ENCODE measurements at places on chromosomes 4 and X. TPM values are rescaled to one million over a fixed set of nuclear protein-coding genes. Genes with fewer than 3 reads are reported as not detected.
A peak's percentile ranks its signal among the peaks of the same experiment; 100 is the strongest.

GRCh38 chr4:54005475-54005874, 58.9 kb downstream of the CHIC2 start:
- DNase-seq = no peak

FGD1 gene
- 3.9 TPM for total RNA-seq

DNA sequence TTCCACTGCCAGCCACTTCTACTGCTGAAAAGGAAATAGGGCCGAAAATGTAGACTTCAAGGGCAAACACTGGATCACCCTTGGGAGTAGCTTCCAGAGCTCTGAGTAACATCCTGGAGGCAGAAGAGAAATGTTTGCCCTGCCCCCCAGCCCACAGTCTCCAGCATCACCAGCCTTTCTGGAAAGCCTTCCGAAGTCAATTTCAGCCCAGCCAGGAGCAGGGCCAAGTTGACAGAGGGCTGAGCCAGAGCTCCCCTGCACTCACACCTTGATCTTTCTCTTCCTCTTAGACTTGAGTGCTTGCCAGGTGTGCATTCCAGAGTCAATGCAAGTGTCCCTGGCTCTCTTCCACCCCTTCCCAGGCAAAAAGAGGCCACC, 35.2 kb downstream of the SLC25A5 start:
- no peak for DNase-seq

- no peak for DNase-seq
Measured at GRCh38 chrX:84123585-84123984, 64.4 kb downstream of the RPS6KA6 start.

DNA sequence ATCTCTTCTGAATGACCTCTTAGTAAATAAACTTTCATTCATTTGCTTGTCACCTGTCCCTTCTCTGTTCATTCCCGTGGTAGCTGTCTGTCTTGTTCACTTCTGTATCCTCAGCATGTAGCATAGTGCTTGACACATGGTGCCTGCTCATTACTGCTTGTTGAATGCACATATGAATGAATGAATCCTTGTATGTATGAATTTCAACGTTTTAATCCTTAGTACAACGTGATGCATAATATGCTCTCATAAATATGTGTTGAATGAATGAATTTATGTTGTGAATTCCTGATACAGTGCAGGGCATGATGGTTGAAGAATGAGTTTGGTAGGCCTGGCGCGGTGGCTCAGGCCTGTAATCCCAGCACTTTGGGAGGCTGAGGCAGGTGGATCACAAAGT, 3.0 kb downstream of the TLR10 start:
- DNase-seq = no peak

GRCh38 chr4:4480685-4481398, 61.0 kb downstream of the STX18 start:
- no peak for DNase-seq

GRCh38 chr4:157057218-157057617, 18.7 kb upstream of the GLRB start:
- DNase-seq = no peak

HTN1 gene
- total RNA-seq = not detected

TMPRSS11A gene
- not detected for total RNA-seq

DNA sequence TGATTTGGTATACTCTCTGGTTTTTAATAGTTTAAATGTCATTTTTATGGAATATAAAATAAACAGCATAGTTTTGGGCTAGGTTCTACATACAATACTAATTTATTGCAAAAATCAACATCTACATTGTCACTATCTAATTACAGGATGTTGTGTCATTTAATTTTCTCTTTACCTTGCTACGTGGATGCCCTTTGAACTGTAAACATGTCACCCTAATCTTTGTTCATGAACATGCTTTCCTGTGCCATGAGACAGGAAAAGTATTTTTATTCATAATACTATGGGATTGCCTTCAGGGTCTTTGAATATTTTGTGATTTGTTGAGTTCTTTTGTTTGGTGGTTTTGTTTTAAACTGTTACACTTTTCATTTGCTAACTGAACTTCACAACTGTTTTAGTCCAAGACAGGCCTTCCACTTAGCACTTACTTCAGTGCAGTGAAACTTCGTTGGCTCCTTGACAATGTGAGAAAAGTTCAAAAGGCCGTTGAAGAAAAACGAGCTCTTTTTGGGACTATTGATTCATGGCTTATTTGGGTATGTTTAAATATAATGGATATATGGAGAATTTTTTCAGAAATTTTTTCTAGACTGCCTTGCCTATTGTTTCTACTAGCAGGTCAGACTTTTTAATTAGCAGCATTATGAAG, 40.9 kb downstream of the GK start:
- no peak for DNase-seq

MAGEA11 gene
- total RNA-seq = not detected

GCNA gene
- 4.4 TPM for total RNA-seq

GRCh38 chr4:42151568-42152506, 618 bp downstream of the BEND4 start:
- DNase-seq = peak; percentile 92

DNA sequence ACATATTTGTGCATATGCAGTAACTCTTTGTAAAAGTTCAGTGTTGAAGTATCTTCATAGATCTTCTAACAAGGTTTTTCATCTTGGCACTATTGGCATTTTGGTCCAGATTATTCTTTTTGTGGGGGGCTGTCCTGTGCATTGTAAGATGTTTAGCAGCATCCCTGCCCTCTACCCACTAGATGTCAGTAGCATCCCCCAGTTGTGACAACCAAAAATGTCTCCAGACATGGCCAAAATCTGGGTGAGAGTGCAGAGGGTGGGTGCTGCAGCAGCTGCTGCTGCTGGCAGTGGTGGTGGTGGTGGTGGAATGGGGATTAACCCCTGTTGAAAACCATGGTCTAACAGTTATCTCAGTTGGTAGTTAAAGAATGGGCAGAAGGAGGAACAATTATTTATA, 370.0 kb downstream of the GPAT3 start:
- DNase-seq = no peak

GRCh38 chrX:5575407-5575806, 653.3 kb downstream of the NLGN4X start:
- no peak for DNase-seq

GRCh38 chr4:95833711-95834194, 6.1 kb upstream of the PDHA2 start:
- no peak for DNase-seq

GC gene
- not detected for total RNA-seq

GRCh38 chrX:10030570-10030969, 63.4 kb downstream of the CLDN34 start:
- DNase-seq = no peak

GRCh38 chrX:41180194-41180908, 95.1 kb downstream of the USP9X start:
- no peak for DNase-seq

GRCh38 chr4:155906554-155907247, 3.2 kb downstream of the TDO2 start:
- no peak for DNase-seq

TREX2 gene
- 1.2 TPM for total RNA-seq

DNA sequence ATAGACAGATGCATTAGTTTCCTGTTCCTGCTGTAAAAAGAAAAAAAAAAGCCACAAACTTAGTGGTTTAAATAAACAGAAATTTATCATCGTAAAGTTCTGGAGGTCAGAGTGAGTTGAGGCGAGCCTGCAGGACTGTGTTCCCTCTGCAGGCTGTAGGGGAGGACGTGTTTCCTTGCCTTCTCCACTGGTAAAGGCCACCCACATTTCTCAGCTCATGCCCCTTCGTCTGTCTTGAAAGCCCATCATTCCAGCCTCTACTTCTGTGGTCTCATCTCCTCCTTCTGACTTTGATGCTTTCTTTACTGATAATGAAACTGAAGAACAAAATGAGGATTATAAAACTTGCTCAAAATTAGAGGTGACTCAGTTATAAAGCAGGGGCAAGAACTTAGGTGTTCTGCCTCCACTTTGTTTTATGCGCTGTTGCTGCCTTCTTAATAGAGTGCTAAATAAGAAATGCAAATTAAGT, 143.0 kb downstream of the STIM2 start:
- no peak for DNase-seq

SMR3B gene
- total RNA-seq = not detected

DNA sequence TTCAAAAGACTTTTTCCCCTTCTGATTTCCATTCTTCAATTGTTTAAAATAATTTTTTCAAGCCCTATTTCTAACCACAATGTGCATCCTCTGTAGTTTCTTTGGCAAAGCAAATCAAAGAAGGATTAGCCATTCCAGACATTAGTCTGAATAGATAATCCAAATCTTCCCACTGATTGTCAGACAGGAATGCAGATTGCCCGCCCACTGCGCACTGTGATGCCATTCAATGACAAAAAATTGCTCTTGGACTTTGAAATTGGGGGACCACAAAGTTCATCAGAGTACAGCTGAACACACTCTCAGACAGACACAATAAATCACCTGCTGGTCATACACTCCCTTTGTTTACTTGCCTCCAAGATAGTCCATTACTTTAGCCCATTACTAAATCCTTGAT, 216.5 kb upstream of the DKK2 start:
- DNase-seq = no peak

KLHL13 gene
- 1.0 TPM for total RNA-seq

- DNase-seq = no peak
Measured at GRCh38 chr4:113209652-113210320, 160.3 kb downstream of the ANK2 start.

- DNase-seq = no peak
Measured at GRCh38 chr4:110245577-110245976, 47.2 kb upstream of the ELOVL6 start.

DNA sequence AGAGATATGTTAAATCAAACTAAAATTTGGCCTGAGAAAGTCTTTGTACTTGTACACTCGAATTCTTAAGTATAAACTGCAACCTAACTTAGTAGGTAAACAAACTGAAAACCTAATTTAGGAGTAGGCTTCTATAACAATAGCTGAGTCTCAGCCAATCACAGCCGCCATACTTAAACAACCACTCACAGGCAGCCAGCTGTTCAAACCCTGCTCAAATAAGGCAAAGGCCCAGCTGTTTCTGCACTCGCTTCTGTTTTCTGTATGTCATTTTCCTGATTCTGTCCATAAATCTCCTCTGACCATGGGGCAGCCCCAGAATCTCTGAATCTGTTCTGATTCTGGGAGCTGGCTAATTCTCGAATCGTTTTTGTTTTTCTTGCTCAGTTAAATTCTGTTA, 7.8 kb upstream of the PLS3 start:
- no peak for DNase-seq

CENPI gene
- 3.2 TPM for total RNA-seq

ABLIM2 gene
- 41.8 TPM for total RNA-seq

TBX22 gene
- total RNA-seq = not detected

SLITRK2 gene
- 3.3 TPM for total RNA-seq

DNA sequence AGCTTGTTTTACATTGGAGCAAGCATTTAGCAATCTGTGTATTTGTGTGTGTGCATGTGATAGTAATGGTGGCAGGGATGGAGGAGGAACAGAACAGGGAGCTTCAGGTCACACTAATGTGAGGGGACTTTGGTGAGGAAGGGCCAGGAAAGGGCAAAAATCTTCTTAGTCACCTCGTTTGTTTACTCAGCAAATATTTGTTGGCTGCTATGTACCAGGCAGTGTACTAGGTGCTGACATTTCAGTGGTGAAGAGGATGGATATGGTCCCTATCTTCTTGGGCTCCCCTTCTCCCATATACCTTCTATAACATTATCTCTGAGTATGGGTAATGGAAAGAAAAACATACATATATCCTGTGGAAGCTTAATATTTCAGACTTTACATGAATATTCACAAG, 48.5 kb upstream of the HDAC8 start:
- DNase-seq = no peak

DNA sequence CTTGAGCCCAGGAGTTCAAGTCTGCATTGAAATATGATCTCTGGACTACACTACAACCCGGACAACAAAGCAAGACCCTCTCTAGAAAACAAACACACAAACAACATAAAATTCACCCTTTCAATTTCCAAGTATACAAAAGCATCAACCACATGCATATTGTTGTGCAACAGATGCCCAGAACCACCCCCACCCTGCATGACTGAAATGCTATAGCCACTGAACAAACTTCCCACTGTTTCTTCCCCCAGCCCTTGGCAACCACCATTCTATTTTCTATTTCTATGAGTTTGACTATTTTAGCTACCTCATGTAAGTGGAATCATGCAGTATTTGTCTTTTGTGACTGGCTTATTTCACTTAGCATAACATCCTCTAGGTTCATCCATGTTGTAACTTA, 14.2 kb upstream of the C4orf51 start:
- DNase-seq = no peak

GRCh38 chr4:79516114-79516513, 108.1 kb upstream of the GK2 start:
- DNase-seq = no peak

NUP62CL gene
- total RNA-seq = 0.79 TPM

DNA sequence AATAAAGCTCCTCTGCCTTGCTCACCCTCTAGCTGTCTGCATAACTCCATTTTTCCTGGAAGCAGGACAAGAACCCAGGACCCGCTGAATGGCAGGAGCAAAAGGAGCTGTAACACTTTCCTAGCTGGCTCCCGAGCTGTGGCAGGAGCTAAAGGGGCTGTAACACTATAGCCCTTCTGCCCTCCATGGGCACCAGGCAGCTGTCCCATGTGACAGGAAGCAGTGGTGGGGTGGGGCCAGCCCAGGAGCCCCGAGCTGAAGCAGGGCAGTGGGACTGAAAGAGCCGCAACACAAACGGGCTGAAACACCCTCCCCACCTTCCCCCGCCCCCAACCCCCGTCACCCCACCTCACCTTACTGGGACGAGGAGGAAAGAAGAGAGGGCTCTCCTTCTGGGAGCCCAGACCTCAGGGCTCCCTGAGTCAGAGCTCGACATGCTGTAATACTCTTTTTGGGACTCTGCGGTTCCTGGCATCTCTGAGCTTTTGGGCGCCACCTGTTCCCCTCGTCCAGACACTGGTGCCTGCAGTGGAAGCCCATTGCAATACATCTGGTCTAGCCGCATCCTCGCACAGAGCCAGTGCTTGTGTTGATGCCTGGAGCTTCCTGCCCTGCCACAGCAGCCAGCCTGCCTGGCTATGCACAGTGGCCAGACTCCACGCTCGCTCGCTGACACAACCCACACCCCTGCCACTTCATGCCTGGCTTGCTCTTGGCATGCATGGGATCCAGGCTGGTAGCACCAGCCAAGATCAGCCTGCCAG, 39.4 kb downstream of the PPM1K start:
- DNase-seq = peak; percentile 89

PCSK1N gene
- total RNA-seq = not detected

- no peak for DNase-seq
Measured at GRCh38 chr4:162409048-162409447, 245.2 kb upstream of the FSTL5 start.

DNA sequence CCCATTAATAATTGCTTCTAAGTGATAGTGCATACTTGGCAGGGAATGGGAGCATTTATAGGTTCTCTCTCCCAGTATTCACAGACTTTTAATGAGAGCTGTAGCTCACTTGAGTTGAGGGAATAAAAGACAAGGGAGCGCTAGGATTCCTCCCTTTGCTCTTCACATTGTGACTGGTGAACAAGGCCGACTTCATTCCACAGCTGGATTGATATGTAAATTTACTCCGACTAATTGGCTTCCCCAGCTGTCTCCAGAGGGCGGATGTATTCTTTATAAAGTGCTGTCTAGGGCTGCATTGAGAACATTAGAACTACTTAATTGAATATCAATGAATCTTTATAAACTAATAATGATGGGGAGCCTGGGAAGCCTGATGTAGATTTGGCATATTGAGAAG, 63.4 kb downstream of the GPR50 start:
- DNase-seq = no peak

- no peak for DNase-seq
Measured at GRCh38 chr4:154946113-154946512, 165.0 kb downstream of the RBM46 start.
